ENCODE measurements at places on chromosomes 11 and 22.

GRCh38 chr11:93005239-93005638 is 35.8 kb downstream of the MTNR1B start:
- no peak for DNase-seq

- no peak for DNase-seq
Observed at GRCh38 chr11:19644316-19644715, 68.3 kb upstream of the NAV2 start.

GRCh38 chr11:111148953-111149352 is 96.6 kb upstream of the POU2AF2 start:
- no peak for DNase-seq

GRCh38 chr11:126354631-126355323 is 709 bp upstream of the ST3GAL4 start:
- no peak for DNase-seq
